ENCODE measurements at places on chromosomes 2 and 18.
A peak's percentile ranks its signal among the peaks of the same experiment; 100 is the strongest.

- DNase-seq = peak; percentile 7
Measured at GRCh38 chr2:227033471-227034148, 130.4 kb downstream of the COL4A4 start.

DNA sequence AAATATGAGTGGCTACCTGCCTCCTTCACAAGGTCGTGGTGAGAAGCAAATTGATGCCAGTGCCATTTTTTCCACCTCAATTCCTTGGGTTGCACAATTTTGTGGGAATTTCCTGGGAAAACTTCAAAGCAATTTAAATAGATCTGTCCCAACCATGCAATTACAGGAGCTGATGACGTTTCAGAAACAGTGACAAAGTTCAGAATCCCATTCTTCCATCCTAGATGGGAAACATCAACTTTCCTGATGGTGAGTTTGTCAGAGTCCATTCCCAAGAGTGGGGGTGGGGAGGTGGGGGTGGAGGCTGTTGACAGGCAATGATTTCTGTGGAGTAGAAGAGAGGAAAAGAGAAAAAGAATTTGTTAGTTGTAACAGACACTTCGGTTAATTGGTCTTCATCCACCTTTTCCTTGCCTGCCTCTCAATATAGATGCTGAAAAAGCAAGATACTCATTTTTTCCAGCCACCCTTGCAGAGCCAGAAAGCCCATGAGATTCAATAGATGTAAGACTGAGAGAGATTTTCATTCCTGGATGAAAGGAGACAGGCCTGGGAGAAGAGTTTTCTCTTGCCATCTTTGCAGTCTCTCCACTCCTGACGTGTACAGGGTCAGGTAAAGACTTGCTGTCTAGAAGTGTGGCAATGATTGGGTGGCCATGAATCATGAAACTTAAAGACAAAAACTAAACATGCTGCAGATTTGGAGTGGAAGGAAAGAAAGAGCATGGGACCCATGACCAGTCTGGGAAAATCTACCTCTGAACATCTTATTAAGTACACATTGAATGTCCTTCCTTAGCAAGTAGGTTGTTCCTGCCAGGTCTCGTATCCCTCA is 47.3 kb downstream of the SOCS6 start:
- DNase-seq = no peak

GRCh38 chr18:23772327-23773024 is 83.2 kb downstream of the LAMA3 start:
- no peak for DNase-seq

DNA sequence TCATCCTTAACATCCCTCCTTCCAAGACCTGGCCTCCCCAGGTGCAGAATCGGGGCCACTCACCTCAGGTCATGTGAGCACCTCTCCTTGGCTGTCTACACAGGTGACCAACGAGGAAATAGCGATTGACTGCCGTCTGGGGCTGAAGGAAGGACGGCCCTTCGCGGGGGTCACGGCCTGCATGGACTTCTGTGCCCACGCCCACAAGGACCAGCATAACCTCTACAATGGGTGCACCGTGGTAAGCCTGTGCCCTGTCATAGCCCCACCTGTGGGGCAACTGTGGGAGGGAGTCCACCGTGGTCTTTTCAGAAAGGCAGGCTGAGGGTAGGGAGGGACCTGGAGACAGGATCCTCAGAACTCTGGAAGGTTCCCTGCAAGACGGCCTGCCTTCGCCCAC is 54.3 kb downstream of the BOLA3 start:
- no peak for DNase-seq

- no peak for DNase-seq
Measured at GRCh38 chr2:29225814-29226213, 110.6 kb downstream of the CLIP4 start.

- DNase-seq = no peak
Measured at GRCh38 chr2:71894261-71894660, 253.4 kb downstream of the CYP26B1 start.

DNA sequence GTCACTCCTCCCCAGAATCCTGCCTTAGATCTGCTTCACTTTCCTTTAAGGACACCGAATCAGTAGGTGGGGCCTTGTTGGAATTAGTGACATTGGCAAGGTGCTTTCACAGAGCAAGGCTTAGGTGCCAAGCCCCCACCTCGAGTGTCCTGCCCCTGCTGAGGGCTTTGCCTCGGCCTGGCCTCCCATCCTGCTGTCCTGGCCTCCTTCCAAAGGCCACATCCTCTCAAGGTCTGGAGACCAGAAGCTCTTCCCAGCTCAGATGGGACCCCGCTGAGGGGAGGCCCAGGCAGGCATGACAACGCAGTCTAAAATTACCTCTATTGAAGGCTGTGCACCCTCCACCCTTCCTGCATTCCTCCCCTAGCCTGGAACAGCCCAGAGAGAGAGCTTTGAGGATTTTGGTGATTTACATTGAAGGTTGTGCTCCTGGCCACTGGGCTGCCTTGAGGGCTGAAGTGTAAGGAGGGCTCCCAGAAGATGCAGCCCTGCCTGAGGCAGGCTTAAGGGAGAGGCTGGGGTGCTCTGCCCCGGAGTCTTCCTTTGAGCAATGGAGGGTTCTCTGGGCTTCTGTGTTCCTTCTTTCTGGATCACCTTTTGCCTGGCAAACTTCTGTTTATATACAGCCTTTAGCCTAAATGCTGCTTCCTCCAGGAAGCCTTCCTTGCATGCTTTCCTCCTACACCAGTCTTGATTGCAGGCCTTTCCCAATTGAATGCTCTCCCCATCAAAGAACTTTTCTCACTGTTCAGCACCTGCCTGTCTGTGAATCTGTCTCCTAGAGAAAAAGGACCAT is 154.4 kb downstream of the DDX1 start:
- DNase-seq = no peak

- DNase-seq = no peak
Measured at GRCh38 chr2:101704046-101704466, 6.5 kb downstream of the MAP4K4 start.

DNA sequence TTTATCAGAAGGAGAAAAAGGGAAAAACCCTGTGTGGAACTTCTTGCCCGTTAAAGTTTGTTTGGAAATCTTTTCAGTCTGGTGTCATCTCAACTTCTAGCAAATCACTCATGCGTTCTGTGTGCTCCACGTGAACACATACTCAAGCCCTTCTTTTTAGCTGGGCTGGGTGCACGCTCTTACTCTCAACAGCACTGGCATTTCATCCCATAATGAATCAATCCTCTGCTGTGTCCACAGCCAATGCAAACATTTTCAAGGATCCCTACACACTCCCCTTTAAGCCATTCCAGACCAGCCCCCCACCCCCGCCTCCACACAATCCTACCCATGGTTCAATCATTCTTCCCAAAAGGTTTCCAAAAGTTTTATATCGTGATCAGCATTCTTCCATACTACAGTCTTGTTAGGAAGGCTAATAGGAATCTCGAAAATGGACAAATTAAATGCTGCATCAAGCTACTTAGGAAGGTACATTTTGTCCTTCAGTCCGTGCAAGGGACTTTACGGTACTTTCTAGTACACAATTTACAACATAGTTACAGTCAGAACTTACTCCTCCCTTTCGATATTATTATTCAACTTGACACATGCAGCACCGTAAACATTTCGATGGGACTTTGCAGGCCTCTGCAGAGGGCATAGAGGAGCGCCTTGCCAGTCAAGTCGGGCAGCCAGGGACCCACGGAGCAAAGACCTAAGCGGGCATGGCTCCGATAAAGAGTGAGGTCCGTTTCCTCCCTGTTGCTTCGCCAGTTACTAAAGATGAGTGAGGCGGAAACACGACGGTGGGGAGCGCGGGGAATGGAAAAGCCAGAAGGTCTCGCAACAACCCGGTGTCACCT is 1.4 kb downstream of the PTGR3 start:
- no peak for DNase-seq

DNA sequence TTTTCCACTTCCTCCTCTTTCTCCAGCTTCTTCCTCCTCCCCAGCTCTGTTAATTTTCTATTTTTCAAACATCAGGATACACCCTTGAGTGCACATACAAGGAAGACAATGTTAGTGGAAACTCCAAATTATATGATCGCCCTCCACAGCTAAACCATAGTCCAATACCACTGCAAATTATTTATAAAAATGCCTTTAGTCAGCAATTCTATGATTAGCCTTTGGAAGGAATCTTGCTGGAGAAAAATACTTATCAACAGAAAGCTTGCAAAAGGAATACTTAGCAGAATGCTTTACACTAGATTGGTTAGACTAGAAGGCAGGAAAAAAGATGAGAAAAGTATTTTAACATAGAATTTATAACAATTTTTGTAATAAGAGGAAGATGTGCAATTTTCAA is 178.9 kb downstream of the FAM124B start:
- DNase-seq = no peak

GRCh38 chr2:11154923-11155380 is 315 bp upstream of the SLC66A3 start:
- peak; percentile 99 for DNase-seq

- DNase-seq = no peak
Measured at GRCh38 chr2:119760237-119760955, 674 bp downstream of the PTPN4 start.

DNA sequence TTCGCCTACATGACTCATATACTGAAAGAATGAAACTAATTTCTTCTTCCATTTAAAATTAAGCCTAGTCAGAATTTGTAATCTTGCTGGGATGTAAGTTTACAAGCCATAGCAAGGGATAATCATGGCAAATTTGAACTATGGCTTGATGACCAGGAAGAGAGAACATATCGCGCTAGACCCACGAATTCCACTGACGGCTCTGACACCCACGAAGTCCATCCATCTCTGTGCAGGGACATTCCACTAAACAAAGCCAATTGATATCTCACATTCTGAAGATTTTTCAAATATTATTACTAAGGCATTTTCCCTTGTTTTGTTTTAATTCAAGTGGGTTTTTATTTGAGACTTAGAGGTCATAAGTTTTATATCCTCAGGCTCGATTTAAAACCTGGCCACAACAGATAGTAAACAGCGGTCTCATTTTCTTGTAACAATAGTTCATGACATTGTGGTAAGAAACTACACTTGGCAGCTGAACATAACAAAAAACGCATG is 113.0 kb downstream of the QPCT start:
- DNase-seq = no peak

- no peak for DNase-seq
Measured at GRCh38 chr2:85215448-85216401, 82.5 kb downstream of the TCF7L1 start.

DNA sequence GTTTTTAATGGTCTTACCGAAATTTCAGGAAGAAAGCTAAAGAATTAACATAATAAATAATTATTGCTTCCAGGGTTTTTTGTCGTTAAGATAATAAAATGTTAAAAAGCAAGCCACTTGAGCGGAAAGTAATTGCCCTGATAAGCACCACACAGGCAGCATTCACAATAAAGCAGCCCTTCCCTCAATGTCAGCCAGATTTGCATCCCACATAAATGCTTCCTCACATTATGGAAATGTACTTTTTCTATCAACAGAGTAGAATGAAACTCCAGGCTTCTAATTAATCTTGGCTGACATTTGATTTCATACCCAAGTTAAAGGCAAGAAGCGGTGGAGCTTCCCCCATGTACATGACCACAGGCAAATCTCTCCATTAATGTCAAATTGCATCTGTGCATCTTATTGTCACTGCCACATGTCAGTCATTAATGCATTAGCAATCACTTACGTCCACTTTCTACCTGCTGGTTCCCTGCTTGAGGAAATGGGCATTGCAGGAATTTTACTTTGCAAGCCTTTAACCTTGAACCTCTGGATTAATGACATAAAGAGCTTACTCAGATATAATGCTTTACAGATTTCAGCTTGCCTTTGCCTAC is 26.2 kb downstream of the PTPRM start:
- no peak for DNase-seq

- DNase-seq = no peak
Measured at GRCh38 chr2:136134126-136134525, 16.2 kb upstream of the CXCR4 start.

DNA sequence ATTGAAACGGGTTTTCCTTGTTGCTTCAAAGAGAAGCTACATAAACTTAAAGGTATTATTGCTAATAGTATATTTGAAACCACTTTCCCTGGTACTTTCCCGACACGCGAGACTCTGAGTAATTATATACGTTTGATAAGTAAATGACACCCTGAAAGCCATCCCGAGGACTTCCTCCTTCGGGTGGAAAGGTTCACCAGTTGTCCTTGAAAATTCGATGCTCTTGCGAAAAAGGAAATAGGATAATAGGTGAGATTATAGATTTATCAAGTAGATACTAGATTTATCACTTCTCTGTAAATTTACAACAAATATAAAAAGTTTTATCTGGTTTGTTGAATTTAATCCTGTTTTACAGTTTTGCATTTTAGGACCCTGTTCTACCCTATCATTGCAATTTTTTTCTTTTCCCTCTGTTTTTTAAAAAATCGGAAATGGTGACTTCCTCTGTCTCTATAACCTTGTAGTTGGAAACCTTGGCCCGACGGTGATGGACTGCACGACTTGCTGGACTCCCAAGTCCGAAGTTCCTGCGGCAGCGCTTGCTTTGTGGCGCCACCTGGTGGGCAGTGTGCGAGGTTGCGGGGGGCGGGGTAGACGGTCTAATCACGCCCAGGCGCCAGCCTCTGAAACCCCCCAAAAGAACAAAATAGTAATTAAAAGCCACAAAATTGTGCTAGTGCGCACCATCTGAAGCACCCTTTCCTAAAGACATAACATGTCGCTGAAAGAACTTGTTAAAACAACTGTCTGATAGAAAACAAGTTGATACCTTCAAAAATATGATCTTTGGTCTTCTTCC is 972 bp upstream of the DLX2 start:
- DNase-seq = peak; percentile 69

DNA sequence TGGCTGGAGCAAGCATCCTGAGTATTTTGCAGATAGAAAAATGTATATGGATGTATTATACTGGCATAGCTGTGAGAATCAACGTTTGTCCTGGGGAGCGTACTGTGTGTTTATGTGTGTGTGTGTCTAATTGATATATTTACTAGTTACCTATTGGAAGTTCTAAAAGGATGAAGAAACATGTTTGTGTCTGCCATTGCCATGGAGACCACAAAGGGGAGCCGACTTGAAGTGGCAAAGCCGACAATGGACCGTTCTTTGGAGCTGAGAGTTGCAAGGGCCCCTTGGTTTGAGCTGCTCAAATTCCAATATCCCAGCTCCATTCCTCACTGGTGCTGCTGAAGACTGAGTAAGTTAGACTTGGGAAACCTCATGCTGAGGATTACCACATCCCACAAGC is 14.3 kb upstream of the SLC25A52 start:
- no peak for DNase-seq

- no peak for DNase-seq
Measured at GRCh38 chr2:230589497-230590015, 123.1 kb upstream of the CAB39 start.

- no peak for DNase-seq
Measured at GRCh38 chr2:108199726-108200125, 40.0 kb upstream of the SULT1C3 start.

- peak; percentile 46 for DNase-seq
Measured at GRCh38 chr2:231708773-231709635, 679 bp downstream of the PTMA start.

DNA sequence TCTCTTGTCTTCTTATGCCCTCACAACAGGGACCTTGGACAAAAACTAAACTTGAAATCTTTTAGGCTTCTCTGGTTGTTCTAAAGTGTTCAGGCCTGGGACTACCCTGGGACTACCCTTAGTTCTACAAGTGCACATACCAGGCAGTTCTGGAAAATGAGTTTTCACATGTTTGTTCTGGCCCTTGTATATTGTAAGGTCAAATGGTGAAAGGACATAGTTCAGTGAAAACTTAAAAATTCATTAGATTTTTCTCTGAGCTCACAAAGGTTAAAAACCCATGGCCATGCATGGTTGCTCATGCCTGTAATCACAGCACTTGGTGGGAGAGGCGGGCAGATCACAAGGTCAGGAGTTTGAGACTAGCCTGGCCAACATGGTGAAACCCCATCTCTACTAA is 875.5 kb upstream of the FAM98A start:
- no peak for DNase-seq

GRCh38 chr18:12159446-12159845 is 65.8 kb downstream of the ANKRD62 start:
- no peak for DNase-seq
